ENCODE measurements at places on chromosomes 7 and 10.

- DNase-seq: no peak
Measured at GRCh38 chr7:140591180-140591902, 49.3 kb downstream of the DENND2A start.

DNA sequence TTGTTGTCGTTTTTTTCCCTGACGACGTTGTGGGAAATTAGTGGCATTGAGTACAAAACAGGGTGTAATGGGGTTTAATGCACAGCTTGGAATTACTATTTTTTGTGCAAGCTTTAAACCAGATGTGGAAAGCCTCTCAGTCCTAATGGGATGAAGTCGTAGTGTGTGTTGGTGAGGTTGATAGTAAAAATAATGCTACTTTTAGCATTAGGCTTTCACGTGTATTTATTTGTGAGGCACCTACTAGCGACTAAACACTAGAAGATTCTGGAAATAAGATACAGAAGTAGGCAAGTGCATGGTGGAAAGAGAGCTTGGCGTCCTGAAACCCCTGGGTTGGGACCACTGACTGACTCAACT, 588 bp upstream of the ORC5 start:
- DNase-seq: no peak

GRCh38 chr10:122089311-122090017, 100.5 kb downstream of the TACC2 start:
- DNase-seq: no peak

- DNase-seq: no peak
Measured at GRCh38 chr7:70415179-70415972, 716.6 kb upstream of the GALNT17 start.

- DNase-seq: no peak
Measured at GRCh38 chr7:43847496-43847895, 21.8 kb downstream of the MRPS24 start.

- no peak for DNase-seq
Measured at GRCh38 chr10:103193107-103193819, at the start of gene NT5C2. TSS of gene NT5C2 (minus strand) at chr10:103193272. CDS start at chr10:103174958, 18,314 bp downstream.

DNA sequence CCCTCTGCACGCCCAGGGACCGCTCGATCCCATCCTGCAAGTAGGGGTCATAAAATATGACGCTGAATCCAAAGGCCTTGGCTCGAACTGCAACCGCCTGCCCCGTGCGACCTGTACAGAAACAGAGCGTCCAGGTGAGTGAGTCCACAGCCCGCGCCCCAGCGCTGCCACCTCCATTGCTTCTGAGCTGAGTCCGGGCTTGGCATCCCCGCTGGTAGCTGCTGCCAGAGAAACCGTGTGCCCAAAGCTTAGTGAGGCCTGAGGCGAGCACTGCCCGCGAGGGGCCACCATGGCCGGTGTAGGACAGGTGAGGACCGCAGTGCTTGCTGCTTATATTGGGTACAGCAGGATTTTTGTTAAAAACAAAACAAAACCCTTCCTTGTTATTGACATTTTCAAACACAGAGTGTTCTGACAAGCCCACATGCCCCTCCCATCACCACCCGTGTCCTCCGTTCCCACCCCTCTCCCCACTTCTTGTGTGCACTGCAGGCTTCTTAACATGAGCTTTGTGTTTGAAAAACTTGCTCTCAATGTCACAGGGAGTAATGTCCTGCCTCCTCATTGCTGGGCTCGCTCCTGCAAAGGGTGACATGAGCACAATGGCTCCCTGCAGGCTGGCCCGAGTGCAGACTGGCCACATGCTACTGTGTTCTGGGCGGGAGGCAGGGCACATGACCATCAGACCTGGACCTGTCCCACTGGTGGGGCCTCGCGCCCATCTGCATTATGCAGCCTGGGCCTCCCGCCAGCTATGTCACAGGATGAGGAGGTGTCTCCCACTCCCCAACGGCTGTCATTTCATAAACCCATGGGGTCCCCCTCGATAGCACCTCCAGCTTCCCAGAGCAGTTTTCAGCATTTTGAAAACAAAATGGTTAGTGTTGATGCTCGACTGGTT, 52.9 kb downstream of the ZRANB1 start:
- no peak for DNase-seq

DNA sequence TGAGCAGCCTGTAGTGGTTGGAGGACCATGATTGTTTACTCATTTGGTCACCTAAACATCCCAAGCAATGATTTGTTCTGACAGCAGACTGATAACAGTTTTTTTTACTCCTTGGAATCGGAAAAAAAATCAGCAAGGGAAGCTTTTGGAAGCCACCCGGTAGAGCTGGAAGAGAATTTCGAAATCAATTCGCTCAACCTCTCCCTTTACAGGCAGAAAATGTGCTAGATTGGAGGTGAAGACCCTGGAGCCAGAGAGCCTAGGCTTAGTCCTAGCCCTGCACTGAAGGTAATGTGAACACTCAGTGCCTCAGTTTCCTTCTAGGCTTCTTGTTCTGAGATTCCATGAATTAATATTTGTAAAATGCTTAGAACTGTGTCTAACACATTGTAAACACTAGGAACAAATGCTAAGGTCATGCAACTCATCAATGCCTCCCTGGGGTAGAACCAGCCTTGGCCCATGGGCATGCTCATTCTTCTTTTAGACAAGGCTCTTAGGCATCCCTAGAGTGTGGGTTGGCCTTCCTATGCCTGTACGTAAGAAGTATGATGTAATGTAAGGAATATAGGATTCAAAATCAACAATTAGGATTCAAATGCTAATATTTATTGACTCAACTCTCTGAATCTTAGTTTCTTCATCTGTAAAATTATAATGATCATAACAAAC, 52.7 kb downstream of the MET start:
- DNase-seq: no peak

- DNase-seq: no peak
Measured at GRCh38 chr10:69502589-69502988, 51.3 kb downstream of the TSPAN15 start.

- no peak for DNase-seq
Measured at GRCh38 chr7:12803542-12803941, 116.1 kb downstream of the ARL4A start.

GRCh38 chr10:48462482-48463020, 142.3 kb downstream of the ARHGAP22 start:
- DNase-seq: no peak

DNA sequence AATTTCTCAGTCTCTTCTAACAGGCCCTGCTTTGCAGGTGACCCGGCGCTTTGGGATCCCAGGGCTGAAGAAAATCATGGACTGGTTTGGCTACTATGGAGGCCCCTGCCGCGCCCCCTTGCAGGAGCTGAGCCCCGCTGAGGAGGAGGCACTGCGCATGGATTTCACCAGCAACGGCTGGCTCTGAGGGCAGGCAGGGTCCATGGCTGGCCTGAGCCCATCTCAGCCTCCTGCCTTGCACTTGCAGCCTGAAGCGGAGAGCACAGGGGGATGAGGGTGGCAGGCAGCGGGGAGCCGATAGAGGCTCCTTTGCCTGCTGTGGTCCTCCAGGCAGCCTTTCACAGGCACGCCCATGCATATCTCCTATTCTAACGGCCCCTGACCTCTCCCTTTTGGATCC, 21.8 kb downstream of the MORN4 start:
- no peak for DNase-seq

Measured in NCI-H1436 treated with DMSO at 0.1 percent for 48 hours (cell line).